ENCODE measurements at places on chromosomes 3 and 15.

DNA sequence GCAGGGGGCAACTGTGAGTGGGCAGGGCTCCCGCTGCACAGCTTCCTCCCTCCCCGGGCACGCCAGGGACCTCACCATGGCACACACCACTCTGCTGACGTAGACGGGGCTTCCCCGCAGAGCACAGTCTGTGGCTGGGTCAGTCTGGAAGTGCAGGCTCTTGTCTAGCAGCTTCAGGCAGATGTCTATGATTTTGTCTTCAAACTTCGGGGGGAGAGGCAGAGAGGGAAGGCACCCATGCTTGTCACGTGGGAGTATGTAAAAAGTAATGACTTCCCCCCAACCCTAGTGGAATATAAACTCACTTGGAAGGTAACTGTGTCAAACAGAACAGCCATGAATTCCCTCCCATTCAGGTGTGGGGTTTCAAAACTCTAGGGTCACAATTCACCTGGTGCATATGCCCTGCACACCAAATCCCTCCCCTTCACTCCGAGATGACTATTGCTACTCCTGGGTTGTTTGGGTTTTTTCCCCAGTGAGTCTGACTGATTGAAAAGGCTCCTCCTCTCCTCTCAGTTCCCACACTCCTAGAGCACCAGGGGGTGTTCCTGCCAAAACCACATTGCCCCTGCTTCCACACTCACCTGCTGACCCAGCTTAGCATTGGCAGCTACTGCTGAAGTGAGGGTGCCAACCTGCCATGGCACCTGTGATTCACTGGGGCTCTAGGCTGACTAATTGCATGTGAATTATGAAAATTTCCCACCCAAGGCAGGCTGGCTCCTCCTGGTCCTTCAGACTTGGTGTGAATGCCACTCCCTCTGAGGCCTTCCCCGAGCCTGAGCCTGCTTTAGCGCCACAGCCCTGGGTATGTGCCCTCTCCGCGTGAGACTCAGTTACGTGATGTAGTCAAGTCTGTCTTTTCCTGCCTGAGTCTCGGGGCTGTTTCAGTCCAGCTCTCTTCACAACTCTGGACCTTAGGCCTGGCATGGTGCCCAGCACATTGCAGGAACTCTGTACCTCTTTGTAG lies 13.0 kb downstream of the TGM5 start:
- H3K4me3 ChIP-seq, result no peak overlapping the region
- no peaks in the 10 kb centered on the region for H3K36me3 ChIP-seq
- no peak for DNase-seq
- H3K27ac ChIP-seq, result no peak overlapping the region

GRCh38 chr3:66439666-66440344 lies 61.0 kb downstream of the LRIG1 start:
- H3K4me3 ChIP-seq, result no peak overlapping the region
- DNase-seq, result no peak
- no peaks in the 10 kb centered on the region for H3K27me3 ChIP-seq
- H3K36me3 ChIP-seq, result no peaks in the 10 kb centered on the region

- no peaks in the 10 kb centered on the region for H3K36me3 ChIP-seq
- H3K27ac ChIP-seq, result no peak overlapping the region
- H3K4me1 ChIP-seq, result no peaks in the 10 kb centered on the region
- no peaks in the 10 kb centered on the region for H3K27me3 ChIP-seq
- no peak overlapping the region for H3K4me3 ChIP-seq
Observed at GRCh38 chr15:23467110-23467600, 20.1 kb upstream of the GOLGA6L2 start.

GRCh38 chr3:107106316-107106715 lies 270.9 kb upstream of the CCDC54 start:
- no peak overlapping the region for H3K27ac ChIP-seq
- H3K27me3 ChIP-seq, result no peaks in the 10 kb centered on the region
- no peak overlapping the region for H3K4me3 ChIP-seq
- peaks cover 7% of the 10 kb centered on the region for H3K4me1 ChIP-seq
- no peaks in the 10 kb centered on the region for H3K36me3 ChIP-seq

DNA sequence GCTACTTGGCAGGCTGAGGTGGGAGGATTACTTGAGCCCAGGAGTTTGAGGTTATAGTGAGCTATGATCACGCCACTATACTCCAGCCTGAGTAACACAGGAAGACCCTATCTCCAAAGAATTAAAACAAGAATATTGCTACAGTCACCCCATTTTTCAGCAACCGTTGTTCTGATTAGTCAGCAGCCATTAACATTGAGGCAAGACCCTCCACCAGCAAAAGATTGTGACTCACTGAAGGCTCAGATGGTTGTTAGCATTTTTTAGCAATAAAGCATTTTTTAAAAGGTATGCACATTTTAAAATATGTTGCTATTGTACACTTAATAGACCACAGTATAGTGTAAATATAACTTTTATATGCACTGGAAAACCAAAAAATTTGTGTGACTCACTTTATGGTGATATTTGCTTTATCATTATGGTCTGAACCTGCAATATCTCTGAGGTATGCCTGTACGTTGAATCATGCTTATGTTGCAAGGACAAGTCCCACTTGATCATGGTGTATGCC lies 492.6 kb downstream of the SQOR start:
- no peak overlapping the region for H3K27ac ChIP-seq
- DNase-seq, result no peak
- no peaks in the 10 kb centered on the region for H3K27me3 ChIP-seq
- H3K4me1 ChIP-seq, result no peaks in the 10 kb centered on the region
- H3K36me3 ChIP-seq, result no peaks in the 10 kb centered on the region
- H3K4me3 ChIP-seq, result no peak overlapping the region

GRCh38 chr3:41579861-41580260 lies 380.6 kb downstream of the CTNNB1 start:
- no peak for DNase-seq
- no peak overlapping the region for H3K27ac ChIP-seq
- no peaks in the 10 kb centered on the region for H3K36me3 ChIP-seq
- peaks cover 16% of the 10 kb centered on the region for H3K4me1 ChIP-seq
- no peak overlapping the region for H3K4me3 ChIP-seq

All from left ventricle myocardium inferior (tissue), 1 donor.